ENCODE measurements at places on chromosomes 5 and 9.

DNA sequence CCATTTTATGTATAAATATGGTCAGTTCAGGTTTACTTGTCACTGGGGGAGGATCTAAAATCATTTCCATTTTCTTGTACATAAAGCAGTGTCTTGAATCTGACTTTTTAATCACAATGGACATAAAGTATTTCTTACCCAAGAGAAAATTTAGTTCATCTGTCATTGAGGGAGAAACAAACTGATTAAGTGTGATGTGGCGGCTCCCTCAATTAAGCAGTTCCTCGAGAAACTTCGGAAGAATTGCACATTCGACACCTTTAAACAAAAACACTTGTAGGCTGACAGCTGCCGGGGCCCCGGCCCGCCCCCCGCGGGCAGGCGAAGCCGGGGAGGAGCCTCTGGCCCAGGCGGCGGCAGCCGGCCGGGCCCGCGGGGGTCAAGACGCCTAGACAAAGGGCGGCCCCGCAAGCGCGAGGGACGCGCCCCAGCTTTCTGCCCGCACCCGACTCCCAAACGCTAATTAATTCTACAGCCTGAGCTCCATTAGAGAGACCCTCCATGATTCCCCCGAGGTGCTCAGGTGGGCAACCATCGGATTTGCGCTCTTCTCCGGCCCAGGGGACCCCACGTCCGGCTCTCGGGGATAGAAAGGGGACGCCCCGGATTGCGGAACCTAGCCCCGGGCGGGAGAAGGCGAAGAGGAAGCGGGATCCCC is 750 bp downstream of the TRIM36 start:
- no peak for DNase-seq

GRCh38 chr9:124448019-124448418 is 2.2 kb upstream of the ADGRD2 start:
- no peak for DNase-seq

- DNase-seq = peak; percentile 69
Observed at GRCh38 chr5:87268126-87268969, 665 bp downstream of the RASA1 start.

DNA sequence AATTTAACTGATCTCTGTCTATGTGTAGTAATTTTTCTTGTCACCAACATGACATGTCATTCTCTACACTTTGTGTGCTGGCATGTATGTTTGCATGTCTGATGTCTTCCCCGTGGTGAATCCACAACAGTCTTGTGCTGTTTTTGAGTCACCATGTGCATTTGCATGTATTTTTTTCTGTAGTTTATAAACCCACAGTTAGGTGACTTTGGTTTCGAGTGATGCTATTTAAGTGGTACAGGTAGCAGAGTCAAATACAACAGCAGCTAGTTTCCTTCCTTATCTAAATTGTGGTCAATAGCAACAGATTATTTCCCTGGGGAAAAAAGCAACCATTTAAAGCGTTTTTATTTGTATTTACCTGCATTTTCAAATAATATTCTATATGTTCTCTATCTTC is 89.9 kb upstream of the FSD1L start:
- DNase-seq = no peak

DNA sequence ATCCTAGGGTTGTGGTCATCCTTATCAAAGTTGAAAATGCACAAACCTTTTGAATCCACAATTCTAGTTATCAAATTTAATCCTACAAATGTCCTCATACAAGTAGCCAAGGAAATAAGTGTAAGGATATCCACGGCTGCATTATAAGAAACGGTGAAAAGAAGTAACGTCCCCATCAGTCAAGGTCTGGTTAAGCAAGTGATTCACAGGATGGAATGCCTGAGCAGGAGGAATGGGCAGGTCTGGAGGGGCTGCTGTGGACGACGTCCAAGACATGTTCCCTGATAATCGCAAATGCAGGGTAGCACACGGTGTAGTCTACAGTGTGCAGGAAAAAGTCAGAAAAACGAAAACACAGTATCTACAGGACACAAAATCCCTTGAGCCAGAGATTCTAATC is 118.6 kb downstream of the ADAMTS2 start:
- DNase-seq = no peak

DNA sequence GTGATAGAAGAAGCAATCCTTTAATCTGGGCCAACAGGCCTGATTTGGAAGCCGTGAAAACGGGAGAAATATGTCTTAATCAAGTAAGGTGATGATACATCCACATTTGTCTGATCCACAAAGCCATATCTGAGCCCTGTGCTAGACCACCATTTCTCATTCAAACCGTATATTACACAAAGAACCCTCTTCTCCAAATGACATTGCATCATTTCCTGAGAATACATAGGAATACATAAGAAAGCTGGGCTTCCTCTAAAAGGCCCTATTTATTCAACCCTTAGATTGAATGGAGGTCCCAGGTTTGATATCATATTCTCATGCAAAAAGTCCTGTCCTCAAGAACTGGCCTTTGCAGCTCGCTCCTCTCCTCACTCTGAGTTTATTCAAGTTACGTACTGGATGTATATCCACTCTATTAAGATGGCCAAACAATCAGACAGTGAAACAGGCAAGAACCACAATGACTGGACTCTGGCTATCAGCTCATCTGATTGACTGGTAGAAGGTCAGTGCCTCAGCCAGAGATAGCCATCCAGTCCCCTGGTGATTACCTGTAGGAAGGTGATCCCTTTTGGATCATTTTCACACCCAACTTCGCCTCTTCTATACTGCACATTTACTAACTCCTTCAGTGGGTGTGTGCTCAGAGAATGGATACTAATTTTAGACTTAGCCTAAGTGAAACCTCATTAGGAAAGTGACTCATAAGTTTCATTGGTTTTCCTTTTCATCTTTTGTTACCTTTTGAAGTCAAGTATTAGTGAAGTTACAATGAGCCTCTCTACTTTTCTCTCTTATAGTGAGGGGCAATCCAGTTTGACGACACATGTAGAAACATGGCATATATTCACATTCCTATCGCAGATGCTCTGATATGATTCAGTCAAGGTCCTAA is 167.6 kb upstream of the WWC1 start:
- DNase-seq = no peak

DNA sequence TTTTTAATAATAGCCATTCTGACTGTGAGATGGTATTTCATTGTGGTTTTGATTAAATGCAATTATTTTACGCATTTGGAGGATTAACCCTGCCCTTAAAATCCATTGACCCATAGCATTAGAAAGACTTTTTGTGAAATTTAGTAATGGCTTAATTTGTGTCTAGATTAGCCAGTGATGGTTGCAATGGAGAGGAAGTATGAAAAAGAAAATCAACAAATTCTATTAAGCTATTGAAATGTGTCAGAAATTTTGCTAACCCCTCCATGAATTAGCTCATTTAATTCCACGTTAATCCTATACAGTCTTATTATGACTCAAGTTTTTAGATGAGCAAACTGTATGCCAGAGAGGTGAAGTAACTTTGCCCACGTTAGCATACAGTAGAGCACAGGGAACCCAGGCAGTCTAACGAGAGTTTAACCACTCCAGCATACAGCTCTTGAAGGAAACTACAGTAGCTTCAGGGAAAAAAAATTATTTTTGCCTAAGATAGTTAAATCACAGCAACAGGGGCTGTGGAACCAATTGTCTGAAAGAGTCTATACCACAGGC is 158.2 kb upstream of the PPP2R2B start:
- no peak for DNase-seq

- DNase-seq = no peak
Observed at GRCh38 chr5:167797933-167798332, 493.5 kb upstream of the WWC1 start.

GRCh38 chr5:129664336-129664937 is 83.5 kb upstream of the MINAR2 start:
- peak; percentile 19 for DNase-seq

GRCh38 chr5:139049780-139050179 is 148.4 kb downstream of the SIL1 start:
- no peak for DNase-seq

GRCh38 chr9:129355631-129356030 is 177.6 kb upstream of the IER5L start:
- DNase-seq = no peak

GRCh38 chr5:25975885-25976284 is 1062.5 kb downstream of the CDH9 start:
- DNase-seq = no peak

GRCh38 chr9:2059274-2059929 is 44.3 kb downstream of the SMARCA2 start:
- no peak for DNase-seq

DNA sequence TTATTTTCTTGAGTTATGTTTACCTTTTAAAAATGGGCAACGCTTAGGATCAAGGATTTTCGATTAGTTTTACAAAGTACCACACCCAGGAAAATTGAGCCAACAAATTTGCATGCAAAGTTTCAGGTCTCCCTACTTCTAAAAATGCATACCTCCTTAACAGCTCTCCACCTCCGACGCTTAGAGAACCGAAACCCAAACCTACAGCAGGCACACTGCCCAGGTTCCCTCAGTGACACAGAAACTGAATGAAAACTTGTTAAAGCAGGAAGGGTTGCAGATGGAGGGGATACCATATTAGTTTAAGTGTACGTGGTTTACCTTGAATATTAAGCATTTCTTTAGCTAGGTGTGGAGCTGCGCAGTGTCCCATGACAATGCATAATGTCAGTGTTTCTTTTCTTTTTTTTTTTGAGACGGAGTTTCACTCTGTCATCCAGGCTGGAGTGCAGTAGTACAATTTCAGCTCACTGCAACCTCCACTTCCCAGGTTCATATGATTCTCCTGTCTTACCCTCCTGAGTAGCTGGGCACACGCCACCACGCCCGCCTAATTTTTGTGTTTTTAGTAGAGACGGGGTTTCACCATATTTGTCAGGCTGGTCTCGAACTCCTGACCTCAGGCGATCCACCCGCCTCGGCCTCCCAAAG is 1.6 kb upstream of the SUB1 start:
- DNase-seq = no peak

DNA sequence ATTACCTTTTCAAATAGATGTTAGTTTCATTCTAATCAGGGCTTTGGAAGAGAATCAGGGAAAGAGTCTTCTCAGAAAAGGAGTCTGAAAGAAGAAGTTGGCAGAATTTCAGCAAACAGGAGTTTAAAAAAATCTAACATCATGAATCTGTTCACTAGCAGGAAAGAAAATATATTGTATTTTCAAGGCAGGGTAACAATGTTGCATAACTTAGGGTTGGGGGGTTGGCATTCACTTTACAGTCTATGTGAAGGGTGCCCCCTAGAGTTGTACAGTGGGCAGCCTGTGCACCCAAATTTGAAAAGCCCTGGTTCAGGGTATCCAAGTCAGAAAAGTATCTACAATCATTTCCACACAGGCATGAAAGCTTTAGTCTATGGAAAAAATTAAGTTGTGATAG is 348.4 kb upstream of the SLC30A5 start:
- no peak for DNase-seq

- DNase-seq = no peak
Observed at GRCh38 chr9:121295662-121296191, 27.8 kb downstream of the GSN start.

- peak; percentile 61 for DNase-seq
Observed at GRCh38 chr9:125513668-125514413, 193.2 kb downstream of the MAPKAP1 start.

DNA sequence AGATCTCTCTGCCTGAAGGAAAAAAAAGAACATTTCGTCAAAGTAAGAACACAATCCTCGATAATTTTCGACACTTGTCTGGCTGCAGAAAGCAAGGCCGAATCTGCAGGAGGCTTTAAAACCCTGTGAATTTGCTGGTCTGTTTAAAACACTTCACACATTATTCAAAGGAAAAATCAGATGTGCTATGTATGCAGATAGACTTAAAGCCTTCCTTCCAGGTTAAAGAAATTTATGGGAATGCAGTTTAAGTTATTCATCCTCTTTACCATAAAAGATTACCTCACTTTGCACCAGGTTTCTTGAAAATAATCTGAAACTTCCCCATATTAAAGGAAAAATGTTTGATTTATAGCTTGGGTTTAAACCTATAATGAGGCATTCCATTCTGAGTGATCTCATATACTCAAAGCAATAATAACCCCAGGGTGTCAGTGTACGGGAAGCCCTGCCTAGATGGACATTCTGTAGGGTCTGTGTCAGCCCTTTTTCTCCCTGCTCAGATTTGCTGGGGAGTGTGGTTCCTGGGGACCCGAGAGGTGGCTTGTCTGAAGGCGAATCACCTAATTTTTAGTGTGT is 323.5 kb upstream of the SLC24A2 start:
- no peak for DNase-seq

GRCh38 chr9:14585730-14586473 is 107.3 kb downstream of the ZDHHC21 start:
- DNase-seq = no peak

DNA sequence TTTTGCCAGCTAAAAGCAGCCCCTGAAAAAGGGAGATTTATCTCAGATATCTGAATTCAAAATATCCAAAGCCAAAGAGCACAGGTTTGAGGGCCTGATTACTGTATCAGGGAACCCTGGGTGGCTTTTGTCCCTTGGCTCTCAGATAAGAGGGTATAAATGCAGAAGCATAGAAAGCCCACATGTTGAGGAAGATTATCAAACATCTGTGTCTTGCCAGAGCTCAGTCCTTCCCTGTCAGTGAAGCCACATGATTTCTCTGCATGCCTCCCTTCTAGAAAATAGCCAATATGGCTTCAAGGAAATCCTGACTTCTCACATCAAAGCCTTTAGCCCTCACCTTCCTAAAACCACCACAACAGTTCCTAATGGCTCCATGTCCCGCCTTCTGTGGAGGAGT is 408.0 kb upstream of the DMAC1 start:
- DNase-seq = no peak

DNA sequence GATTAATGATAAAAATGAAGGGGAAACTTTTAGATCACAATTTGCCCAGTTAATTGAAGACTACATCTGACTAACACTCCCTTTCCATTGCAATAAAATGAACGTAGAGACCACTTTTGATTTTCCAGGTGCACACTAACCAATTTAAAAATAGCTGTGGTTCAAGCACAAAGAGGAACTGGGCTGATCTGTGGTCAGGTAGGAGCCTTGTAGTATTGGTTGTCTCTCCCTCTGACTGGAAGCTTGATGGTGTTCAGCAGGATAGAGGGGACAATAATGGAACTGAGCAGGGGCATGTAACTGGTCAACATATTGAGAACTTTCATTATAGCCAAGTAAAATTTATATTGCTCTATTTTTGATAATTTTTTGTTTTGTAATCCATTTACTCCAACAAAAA is 886.8 kb upstream of the SEMA6A start:
- no peak for DNase-seq

DNA sequence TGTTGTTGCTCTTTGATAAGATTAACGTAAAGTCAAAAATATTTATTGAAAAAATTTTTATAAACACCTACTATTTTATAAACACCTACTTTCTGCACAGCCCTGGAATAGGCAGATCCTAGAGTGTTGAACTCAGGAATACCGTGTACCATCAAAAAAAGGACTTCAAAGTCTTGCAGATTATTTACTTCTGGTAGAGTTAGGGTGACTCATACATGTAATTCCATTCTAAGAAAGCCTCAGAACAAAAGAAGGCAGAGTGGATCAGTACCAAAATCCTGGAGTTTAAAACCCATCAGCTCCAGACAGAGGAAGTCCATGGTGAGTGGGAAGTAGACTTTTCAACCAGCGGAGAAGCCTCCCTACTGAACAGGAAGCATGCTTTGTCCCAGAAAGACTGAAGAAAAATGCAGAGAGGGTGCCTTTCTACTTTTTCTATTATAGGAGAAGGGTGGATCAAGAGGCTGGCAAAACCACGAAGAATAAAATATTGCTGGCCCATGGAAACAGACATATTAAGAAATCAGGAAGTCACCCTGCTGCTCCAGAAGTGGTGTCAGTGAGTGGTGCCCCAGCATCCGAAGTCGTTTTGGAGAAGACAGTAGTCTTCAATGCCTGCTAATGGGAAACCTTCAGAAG is 45.1 kb upstream of the DAB2 start:
- no peak for DNase-seq

Measured in HFFc6 (cell line).